ENCODE measurements at places on chromosomes 13 and 19.
A peak's percentile ranks its signal among the peaks of the same experiment; 100 is the strongest.

- no peak for DNase-seq
Observed at GRCh38 chr13:39496506-39496905, 106.5 kb downstream of the LHFPL6 start.

DNA sequence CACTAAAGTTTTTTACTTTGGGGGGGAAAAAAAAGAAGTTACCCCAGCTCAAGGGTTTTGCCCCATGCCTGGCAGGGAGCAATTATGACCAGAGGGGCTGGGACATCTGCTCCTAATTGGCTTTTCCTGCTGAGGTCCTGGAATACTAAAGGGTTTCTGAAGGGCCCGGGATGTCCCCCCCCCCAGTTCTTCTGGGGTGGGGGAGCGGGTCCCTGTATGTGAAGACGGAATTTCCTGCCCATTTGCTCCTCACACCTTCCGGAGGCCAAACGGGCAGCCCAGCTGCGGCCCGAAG is 1.1 kb upstream of the DLL3 start:
- no peak for DNase-seq

DNA sequence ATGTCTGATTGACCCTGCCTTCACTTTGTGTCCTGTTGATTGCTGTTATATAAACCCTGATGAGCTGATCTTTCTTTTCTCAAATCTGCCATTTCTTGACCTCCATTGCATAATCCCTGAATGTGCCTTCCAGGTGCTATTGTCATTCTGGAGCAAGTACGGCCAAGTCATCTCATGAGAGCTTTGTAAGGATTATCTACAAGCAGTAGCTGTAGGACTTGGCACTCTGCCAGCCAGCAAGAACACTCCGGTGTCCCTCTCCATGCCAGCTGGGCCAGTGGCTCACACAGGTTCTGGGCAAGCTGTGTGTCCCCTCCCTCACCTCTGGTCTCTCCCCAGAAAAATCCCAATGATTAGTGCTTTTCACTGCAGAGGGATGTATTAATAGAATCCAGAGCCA is 348.1 kb downstream of the FOXO1 start:
- DNase-seq = no peak

- no peak for DNase-seq
Observed at GRCh38 chr19:3950871-3951861, 18.3 kb downstream of the NMRK2 start.

DNA sequence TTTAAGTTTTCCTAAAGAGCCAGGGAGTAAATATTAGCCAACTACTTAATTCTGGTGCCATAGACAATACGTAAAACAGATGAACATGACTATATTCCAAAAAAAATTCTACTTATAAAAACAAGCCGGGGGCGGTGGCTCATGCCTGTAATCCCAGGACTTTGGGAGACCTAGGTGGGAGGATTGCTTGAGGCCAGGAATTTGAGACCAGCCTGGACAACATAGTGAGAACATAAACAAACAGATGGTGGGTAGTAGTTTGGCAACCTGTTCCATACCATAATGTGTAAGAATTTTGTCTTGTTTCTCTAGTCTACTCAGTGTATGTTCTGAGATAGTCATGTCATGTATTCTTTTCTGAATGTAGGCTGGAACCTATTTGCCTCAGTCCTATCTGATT is 25.4 kb downstream of the ITM2B start:
- no peak for DNase-seq

DNA sequence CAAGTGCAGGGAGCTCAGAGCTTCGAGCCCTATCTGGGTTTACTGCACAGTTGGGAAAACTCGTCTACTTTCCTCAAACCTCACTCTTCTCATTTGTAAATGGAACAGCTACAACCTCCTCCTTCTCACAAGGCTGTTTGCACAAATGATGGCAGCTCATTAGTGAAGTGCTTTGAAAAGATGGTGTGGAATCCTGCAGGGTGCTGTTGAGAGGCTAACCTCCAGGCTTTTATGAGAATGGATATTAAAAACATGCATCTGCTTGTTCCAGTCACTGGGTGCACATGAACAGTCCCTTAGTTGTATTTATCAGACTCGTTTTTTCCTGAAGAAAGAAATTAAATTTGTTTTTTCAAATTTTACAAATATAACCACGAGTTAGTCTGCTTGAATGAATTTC is 36.6 kb downstream of the PCDH8 start:
- DNase-seq = no peak

- DNase-seq = no peak
Observed at GRCh38 chr19:11364935-11365334, 9.5 kb upstream of the SWSAP1 start.

DNA sequence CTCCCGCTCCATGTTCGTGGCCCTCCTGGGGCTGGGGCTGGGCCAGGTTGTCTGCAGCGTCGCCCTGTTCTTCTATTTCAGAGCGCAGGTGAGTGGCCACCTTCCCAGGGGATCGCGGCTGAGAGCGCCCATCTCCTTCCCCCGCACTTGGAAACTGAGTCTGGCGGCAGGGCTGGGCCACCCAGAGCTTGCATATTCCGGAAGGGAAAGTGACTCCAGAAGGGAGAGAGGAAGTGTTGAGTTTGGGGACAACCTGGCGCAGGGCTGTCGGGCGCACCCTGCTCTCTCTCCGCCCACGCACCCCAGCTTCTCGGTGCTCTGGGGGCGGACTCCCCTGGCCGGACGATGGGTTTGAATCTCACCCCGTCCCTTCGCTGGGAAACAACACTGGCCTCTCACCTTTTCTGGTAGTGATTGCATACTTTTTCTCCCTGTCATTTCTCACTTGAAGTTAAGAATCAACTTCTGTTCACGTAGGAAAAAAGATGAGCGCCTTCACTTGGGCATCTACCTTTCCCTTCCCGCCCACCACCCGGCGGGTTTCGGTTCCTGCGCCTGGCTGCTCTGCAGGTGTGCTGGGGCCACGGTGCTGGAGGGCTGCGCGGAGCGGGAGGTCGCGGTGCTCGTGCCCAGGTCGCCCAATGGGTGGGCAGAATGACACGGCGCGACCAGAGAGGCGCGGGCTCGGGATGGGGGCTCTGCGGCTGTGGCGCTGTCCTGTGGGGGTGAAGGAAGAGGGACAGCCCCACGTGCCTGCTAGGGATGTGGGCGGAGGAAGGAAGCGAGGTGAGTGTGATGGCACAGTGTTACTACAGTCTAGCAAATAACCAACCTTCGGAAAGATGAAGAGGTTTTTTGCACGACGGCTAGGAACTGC is 721 bp downstream of the TNFSF11 start:
- peak; percentile 41 for DNase-seq

GRCh38 chr13:74151859-74152258 is 17.7 kb upstream of the KLF12 start:
- DNase-seq = no peak
